Vein endothelial cell (primary cell): ENCODE measurements at places on chromosomes 12 and 14. TPM values are rescaled to one million over a fixed set of nuclear protein-coding genes. Genes with fewer than 3 reads are reported as not detected.

RTN1 gene
- total RNA-seq: 0.10 and 0.33 TPM in 2 replicates

CELA1 gene
- total RNA-seq: not detected in 2 replicates

SALL2 gene
- total RNA-seq: 0.86 and 0.98 TPM in 2 replicates

IL31 gene
- not detected in 2 replicates for total RNA-seq

HOXC9 gene
- under 0.01 and 0.19 TPM in 2 replicates for total RNA-seq

SYNE3 gene
- 12.7 and 16.7 TPM in 2 replicates for total RNA-seq

OTUB2 gene
- 1.6 and 2.3 TPM in 2 replicates for total RNA-seq

C12orf60 gene
- total RNA-seq: 1.6 and 2.2 TPM in 2 replicates

MYF6 gene
- total RNA-seq: not detected in 2 replicates

RAD9B gene
- total RNA-seq: 0.19 and 0.33 TPM in 2 replicates

NUP37 gene
- total RNA-seq: 26.8 and 32.5 TPM in 2 replicates

LMNTD1 gene
- total RNA-seq: 0.29 TPM in 1 of 2 replicates, not detected in the other

CISTR gene
- not detected in 2 replicates for total RNA-seq

KRT85 gene
- not detected in 2 replicates for total RNA-seq

CCNB1IP1 gene
- 35.0 and 35.9 TPM in 2 replicates for total RNA-seq

ANO4 gene
- total RNA-seq: 0.33 TPM in 1 of 2 replicates, not detected in the other

RFLNA gene
- total RNA-seq: 0.76 and 2.6 TPM in 2 replicates

ERG28 gene
- 7.8 and 11.8 TPM in 2 replicates for total RNA-seq

RD3L gene
- total RNA-seq: not detected in 2 replicates

HPD gene
- total RNA-seq: not detected in 2 replicates

FAM90A1 gene
- total RNA-seq: not detected in 2 replicates

LYSET gene
- total RNA-seq: 11.4 and 12.6 TPM in 2 replicates

NRXN3 gene
- 0.48 and 0.98 TPM in 2 replicates for total RNA-seq

PRPF40B gene
- 3.7 and 4.6 TPM in 2 replicates for total RNA-seq

GLIPR1L2 gene
- 0.33 TPM in 1 of 2 replicates, not detected in the other for total RNA-seq

GPR132 gene
- not detected in 2 replicates for total RNA-seq

MON2 gene
- 39.2 and 39.5 TPM in 2 replicates for total RNA-seq

PZP gene
- total RNA-seq: 0.98 and 1.1 TPM in 2 replicates

RNASE3 gene
- not detected in 2 replicates for total RNA-seq
